Endodermal cell (in vitro differentiated cells): ENCODE measurements at places on chromosomes 13 and 19. TPM values are rescaled to one million over a fixed set of nuclear protein-coding genes. Genes with fewer than 3 reads are reported as not detected.
A peak's percentile ranks its signal among the peaks of the same experiment; 100 is the strongest.

DNA sequence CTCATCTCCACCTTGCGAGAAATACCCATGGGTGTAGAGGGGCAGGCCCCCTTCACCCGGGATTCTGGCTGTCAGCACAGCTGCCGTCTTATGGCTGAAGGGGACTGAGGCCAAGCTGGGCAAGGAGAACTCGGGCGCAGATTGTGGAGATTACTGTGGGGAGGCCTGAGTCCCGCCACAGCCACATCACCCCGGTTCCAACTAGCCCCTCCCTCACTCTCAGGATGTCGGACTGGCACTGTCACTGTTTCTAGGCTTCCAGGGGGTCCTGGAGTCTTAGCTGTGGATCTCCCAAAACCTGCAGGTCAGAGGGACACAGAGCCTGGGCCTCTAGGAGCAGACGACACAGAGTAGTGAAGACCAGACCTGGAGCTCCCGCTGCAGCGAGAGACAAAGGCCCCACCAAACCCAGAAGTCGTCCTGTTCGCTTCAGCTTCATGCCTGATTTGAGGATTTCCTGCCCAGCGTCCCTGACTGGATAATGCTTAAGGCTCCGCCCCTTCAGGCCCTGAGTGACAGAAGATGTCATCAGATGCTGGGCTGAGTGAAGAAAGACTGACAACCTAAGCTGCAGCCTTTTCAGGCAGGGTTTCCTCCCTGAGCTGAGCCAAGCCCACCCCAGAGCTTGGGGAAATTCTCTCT lies 55.8 kb downstream of the ZNF93 start:
- DNase-seq = peak; percentile 78
- H3K4me3 ChIP-seq = no peak overlapping the region
- H3K27me3 ChIP-seq = no peaks in the 10 kb centered on the region
- H3K27ac ChIP-seq = no peak overlapping the region
- no peaks in the 10 kb centered on the region for H3K36me3 ChIP-seq

DNA sequence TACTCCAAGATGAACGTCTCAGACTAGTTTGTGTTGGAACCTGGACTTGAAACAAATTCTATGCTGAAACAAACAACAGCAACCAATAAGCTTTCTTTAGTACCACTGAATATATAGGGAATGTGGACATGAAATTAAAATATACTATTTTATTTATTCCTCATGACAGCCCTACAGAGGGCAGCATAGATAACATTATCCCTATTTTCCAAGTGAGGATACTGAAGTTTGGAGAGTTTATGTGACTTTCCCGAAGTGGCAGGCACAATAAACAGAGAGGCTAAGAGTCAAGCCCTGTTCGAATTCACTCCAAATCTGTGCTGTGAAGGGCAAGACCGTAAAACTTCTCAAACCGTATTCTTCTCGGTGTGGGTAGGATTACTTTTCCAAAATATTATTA lies 509.9 kb upstream of the GPC6 start:
- no peaks in the 10 kb centered on the region for H3K27me3 ChIP-seq
- peaks cover 9% of the 10 kb centered on the region for H3K4me1 ChIP-seq
- DNase-seq = no peak
- H3K27ac ChIP-seq = no peak overlapping the region
- H3K4me3 ChIP-seq = no peak overlapping the region

The GDF15 gene
- 0.90 and 1.2 TPM in 2 replicates for total RNA-seq

GRCh38 chr19:19460761-19461265 lies 54.5 kb downstream of the TSSK6 start:
- no peaks in the 10 kb centered on the region for H3K27me3 ChIP-seq
- DNase-seq = peak; percentile 71
- peaks cover 24% of the 10 kb centered on the region for H3K36me3 ChIP-seq
- peaks cover 37% of the 10 kb centered on the region for H3K4me1 ChIP-seq

DNA sequence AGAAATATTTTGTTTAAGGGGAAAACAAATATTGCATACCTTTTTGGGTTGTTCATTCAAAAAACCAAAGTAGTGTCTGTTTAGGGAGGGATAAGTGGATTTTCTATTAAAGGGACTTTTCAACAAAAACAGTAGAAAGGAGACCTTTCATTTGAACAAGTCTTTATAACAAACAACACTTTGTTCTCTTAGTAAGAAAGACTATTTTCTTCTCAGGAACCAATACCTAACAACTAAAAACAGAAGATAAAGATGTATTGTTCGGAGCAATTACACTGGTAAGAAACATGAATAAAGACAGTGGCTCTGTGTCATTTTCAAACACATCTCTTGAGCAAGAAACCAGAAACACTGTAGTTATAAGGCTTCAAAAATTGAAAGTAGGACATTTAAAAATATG lies 1610.1 kb upstream of the PCDH20 start:
- no peak for DNase-seq
- no peak overlapping the region for H3K4me3 ChIP-seq
- H3K27ac ChIP-seq = no peak overlapping the region
- H3K4me1 ChIP-seq = no peaks in the 10 kb centered on the region
- no peaks in the 10 kb centered on the region for H3K27me3 ChIP-seq
- H3K36me3 ChIP-seq = no peaks in the 10 kb centered on the region

DNA sequence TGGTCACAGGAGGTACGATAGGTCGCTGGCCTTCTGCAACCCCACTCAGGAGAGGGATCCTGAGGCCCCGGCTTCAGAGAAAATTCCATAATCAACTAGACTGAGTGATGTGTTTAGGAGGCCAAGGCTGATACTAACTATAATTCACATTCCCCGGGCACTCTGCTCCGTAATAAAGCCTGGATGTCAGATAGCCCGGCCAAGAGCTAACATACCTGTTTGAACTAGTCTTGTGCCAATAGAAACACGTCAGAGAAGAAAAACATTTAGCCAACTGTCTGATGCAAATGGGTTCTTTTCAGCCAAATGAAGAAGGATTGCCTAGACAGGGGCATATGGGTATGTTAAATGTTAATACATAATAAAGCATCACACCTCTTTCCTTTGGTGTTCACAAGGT lies 204.2 kb downstream of the TSHZ3 start:
- no peaks in the 10 kb centered on the region for H3K4me1 ChIP-seq
- H3K36me3 ChIP-seq = no peaks in the 10 kb centered on the region
- no peak for DNase-seq
- H3K27me3 ChIP-seq = no peaks in the 10 kb centered on the region
- no peak overlapping the region for H3K27ac ChIP-seq

GRCh38 chr13:33536601-33537000 lies 251.0 kb upstream of the STARD13 start:
- no peak overlapping the region for H3K27ac ChIP-seq
- DNase-seq = no peak
- peaks cover 8% of the 10 kb centered on the region for H3K4me1 ChIP-seq
- H3K27me3 ChIP-seq = no peaks in the 10 kb centered on the region
